ENCODE measurements at places on chromosomes 1 and 21.

DNA sequence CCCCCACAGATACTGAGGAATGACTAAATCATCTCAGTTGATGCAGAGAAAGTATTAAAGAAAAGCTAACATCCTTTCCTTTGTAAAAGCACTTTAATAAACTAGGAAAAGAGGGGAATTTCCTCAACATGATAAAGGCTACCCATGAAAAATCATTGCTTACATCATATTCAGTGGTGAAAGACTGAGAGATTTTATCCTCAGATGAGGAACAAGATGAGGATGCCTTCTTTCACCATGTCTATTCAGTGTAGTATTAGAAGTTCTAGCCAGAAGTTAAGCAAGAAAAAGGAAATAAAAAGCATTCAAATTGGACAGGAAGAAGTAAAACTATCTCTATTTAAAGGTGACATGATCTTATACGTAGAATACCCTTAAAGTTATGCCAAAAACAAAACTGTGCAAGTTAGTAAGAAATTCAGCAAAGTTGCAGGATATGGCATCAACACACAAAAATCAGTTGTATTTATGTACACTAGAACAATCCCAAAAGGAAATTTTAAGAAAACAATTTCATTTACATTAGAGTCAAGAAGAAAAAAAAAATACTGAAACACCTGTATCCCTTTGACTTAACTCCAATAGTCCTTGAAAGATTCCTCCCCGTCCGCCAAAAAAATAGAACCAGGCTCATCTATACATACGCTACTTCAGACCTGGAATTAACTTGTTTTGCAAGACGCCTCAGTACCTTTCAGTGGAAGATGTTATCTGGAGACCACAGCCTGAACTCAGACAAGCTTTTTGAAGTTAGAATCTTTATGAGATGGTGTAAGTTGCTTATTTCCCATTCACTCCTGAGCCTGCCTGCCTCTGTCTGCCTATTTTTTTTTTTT, 17.5 kb downstream of the ZMYM4 start:
- peak; percentile 23 for DNase-seq

GRCh38 chr1:29931477-29932175, 695.3 kb downstream of the PTPRU start:
- no peak for DNase-seq

- no peak for DNase-seq
Observed at GRCh38 chr1:16618719-16619118, 5.4 kb upstream of the NBPF1 start.

GRCh38 chr1:43352881-43353280, 5.9 kb upstream of the CDC20 start:
- DNase-seq = no peak

- no peak for DNase-seq
Observed at GRCh38 chr1:106793651-106794050, 262.8 kb upstream of the PRMT6 start.

DNA sequence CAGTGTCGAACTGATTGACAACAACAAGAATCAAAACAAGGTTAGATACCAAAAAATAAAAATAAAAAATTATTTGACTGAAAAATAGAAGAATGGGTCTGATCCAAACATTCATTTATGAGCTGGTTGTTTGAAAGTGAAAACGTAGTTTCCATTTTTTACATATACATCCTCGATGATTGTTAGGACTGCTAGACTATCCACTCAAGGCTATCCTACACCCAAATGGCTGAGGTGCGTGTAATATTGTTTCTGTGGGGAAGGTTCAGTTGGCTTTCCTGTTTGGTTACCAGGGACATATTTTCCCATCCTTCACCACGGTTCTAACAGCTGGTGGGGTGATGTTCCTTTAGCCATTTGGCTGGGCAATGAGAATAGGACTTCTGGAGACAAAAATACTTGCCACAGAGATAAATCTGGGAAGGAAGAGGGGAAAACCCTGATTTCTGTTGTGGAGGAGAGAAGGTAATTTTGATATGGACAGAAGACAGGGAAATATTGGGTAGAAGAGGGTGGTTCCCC, 66.3 kb downstream of the MAP3K7CL start:
- no peak for DNase-seq

GRCh38 chr1:6149597-6149996, 30.5 kb downstream of the CHD5 start:
- no peak for DNase-seq

GRCh38 chr1:34066981-34067603, 97.9 kb downstream of the CSMD2 start:
- DNase-seq = no peak

- no peak for DNase-seq
Observed at GRCh38 chr1:232579958-232580941, 49.7 kb downstream of the SIPA1L2 start.

GRCh38 chr1:154549202-154549770, 9.2 kb downstream of the UBE2Q1 start:
- DNase-seq = no peak

DNA sequence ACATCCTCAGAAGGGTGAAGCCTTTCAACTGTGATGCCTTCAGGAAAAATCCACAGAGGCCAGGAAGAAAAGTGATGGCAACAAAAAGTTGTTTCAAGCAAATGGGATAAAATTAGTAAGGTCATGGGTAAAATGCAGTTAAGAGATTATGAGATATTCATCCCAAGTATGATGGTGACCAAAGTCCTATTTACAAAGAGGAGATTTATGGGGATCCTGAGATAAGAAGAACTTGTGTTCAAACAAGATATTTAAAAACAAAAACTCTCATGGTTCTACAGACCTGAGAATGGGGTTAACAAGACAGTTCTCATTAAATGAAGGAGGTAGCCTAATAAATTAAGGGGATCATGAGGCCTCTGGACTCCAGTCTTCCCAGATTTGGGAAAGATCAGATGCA, 184.4 kb downstream of the FCRL5 start:
- DNase-seq = no peak

DNA sequence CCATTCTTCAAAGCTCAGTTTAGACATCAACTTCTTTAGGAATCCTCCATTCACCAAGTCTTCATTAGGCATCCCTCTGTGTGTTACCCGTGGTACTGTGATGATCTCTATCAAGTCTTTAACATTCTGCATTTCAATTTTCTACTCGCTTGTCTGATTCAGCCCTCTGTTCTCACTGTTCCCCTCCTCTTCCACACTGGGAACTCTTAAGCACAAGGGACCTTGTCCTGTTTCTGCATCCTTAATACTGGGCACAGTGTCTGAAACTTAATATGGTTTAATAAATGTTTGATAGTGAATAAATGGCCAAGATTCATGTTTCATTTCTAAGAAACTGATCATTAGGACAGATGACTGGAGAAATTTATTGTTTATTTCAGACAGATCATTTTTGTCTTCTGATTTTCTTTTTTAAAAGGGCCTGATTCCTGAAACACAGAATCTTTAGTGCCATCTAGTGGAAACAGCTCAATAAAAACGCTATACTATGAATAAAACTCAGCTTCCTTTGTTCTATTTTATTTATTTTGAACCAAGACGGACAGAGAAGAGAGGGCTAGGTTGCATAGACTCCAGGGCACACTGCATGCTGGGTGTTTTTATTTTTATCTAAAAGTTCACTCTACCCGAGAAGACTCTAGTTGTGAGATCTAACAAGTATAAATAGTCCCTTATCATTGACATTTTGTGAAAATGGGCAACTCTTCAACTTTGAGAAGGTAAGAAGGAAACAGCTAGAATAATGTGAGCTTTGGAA, 7.0 kb upstream of the TRIM45 start:
- DNase-seq = peak; percentile 36

GRCh38 chr1:59815892-59816291, 1.1 kb downstream of the HOOK1 start:
- no peak for DNase-seq

DNA sequence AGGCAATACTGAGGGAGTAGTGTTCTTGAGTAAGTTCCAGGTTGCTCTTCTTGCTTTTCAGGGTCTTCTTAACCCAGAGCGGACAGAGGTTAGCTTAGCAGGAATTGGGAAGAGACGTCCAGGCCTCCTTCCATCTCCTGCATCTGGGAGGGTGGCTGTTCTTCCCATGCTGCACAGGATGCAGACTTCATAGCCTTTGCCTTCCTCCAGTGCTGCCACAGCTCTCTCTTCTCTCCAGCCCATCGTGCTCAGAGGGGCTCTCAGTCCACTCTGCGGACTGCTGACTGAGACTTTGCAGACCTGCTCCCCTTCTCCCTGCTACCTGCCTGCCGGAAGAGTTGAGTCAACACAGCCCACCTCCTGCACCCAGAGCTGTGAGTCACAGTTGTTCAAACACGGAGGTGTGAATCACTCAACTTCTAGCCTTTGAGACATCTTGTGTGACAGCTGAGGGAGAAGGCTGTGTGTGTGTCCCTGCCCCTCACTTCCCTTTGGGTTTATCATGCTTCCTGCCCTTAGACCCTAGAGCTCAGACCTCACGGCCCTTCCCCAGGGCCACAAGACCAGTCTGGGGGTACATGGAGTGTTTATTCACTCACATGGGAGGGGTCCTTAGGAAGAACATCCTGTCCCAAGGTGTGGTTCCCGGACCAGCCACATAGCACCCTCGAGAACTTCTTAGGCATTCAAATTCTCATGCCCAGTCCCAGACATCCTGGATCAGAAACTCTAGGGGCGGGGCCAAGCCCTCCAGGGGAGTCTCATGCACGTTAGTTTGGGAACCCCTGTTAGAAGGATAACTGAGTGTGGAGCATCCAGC, 158.3 kb upstream of the CACNA1E start:
- peak; percentile 31 for DNase-seq

DNA sequence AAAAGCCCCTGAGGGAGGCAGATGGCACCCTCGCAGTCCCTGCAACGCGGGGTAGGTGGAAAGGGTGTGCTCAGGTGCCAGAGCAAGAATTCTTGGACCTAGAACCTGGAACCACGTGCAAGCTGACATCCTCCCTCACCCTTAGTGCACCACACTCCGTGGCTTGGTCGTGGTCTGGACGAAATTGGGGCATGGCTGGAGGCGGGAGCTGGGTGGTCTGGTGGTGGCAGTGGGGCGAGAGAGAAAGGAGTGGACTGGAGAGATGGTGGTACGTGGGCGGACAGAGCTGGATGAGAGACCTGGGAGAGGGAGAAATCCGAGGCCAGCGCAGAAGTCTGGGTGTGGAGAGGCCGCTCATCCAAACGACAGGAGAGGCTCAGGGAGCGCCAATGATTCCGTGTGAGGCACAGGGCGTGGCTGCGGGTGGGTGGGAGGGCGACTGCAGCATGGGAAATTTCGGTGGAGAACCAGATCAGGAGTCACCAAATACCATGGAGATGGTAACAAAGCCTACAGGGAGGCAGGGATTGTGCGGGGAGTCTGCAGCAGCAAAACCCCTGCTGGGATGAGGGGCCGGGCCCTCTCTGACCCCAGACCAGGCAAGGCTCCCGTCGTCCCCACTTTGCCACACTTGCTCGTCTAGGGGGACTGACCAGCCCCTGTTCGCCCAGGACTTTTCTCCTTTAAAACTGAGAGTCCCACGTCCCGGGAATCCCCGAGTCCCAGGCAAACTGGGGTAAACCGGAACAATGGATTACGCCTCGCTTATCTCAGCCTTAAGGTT, 31.9 kb downstream of the CDCP2 start:
- no peak for DNase-seq

DNA sequence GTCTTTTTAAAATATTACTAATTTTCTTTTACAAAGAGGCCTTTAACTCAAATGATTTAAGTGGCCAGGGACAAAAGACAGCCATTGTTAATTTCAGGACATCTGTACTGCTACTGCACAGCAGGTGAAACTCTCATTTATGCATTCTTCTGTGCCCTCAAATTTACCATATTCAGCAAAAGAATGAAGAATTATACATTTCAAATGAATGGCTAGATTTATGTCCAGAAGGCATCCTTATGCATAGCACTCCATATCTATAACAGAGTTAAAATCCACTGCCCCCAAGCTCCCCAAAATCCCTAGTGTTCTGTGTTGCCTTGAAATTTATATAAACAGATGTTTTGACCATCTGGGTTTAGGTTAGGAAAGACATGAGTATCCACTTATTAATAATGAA, 202.6 kb downstream of the DNM3 start:
- no peak for DNase-seq

GRCh38 chr1:45177452-45177851, 29.0 kb downstream of the ZSWIM5 start:
- DNase-seq = no peak

Data from CD4-positive, alpha-beta T cell treated with Interleukin-2 at 100 ng/mL for 4 hours (primary cell).